Activated CD8-positive, alpha-beta memory T cell treated with anti-CD3 and anti-CD28 coated beads for 36 hours (primary cell): ENCODE measurements at places on chromosomes 6 and 20. TPM values are rescaled to one million over a fixed set of nuclear protein-coding genes. Genes with fewer than 3 reads are reported as not detected.

ULBP3 gene
- 0.78 TPM for total RNA-seq

IGF2R gene
- 125 TPM for total RNA-seq

LTB gene
- total RNA-seq: 178 TPM

ESR1 gene
- 0.15 TPM for total RNA-seq

TXLNB gene
- total RNA-seq: 0.08 TPM

IRF4 gene
- 662 TPM for total RNA-seq

POU5F1 gene
- total RNA-seq: not detected

ZBP1 gene
- not detected for total RNA-seq

MYB gene
- 29.1 TPM for total RNA-seq

MYL9 gene
- 0.17 TPM for total RNA-seq

RBPJL gene
- not detected for total RNA-seq

RSPH3 gene
- 4.2 TPM for total RNA-seq

FERMT1 gene
- total RNA-seq: 0.11 TPM

REM1 gene
- total RNA-seq: not detected

OVOL2 gene
- not detected for total RNA-seq

OR12D3 gene
- not detected for total RNA-seq

SGK2 gene
- 0.15 TPM for total RNA-seq

TRIM31 gene
- total RNA-seq: not detected

PAX1 gene
- total RNA-seq: not detected

TRAPPC3L gene
- not detected for total RNA-seq

RPP40 gene
- total RNA-seq: 16.6 TPM

ANGPT4 gene
- not detected for total RNA-seq

NKX2-4 gene
- total RNA-seq: not detected

SLC2A4RG gene
- total RNA-seq: 31.0 TPM

C20orf144 gene
- total RNA-seq: 0.21 TPM

CHRNA4 gene
- total RNA-seq: not detected

RHAG gene
- not detected for total RNA-seq

CNPY3 gene
- 48.8 TPM for total RNA-seq

VGLL2 gene
- total RNA-seq: not detected

CFAP206 gene
- total RNA-seq: not detected

LY6G6D gene
- not detected for total RNA-seq

NHLRC1 gene
- total RNA-seq: 0.23 TPM

CCN2 gene
- not detected for total RNA-seq

TMC2 gene
- total RNA-seq: not detected

NTSR1 gene
- total RNA-seq: not detected

SIRPD gene
- not detected for total RNA-seq

OR2H2 gene
- not detected for total RNA-seq

CDSN gene
- total RNA-seq: not detected

TREML1 gene
- not detected for total RNA-seq

ZNF334 gene
- 2.6 TPM for total RNA-seq

MATN4 gene
- total RNA-seq: 0.36 TPM
